CD4-positive, alpha-beta T cell treated with Interleukin-21 for 1 hour (primary cell): ENCODE measurements at places on chromosomes 5 and 9.

- no peak for DNase-seq
Measured at GRCh38 chr9:14222149-14222835, 91.6 kb downstream of the NFIB start.

DNA sequence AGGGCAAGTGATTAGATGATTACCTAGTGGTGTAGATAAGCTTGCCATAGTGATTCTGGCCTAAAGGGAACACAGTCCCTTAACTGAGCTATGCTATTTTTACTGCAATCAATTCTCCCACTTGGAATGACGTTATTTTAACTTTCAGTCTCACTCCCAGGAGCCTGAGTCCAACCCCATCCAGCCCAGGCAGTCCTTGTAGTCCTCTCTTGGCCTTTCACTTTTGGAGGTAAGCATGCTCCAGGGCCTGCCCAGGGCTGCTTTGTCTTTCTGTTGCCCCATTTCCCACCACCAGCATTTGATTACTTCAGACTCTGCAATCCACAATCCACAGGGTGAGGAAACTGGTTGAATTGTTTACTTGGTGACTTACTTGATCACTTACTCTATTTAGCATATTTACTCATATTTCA is 233.0 kb downstream of the CD180 start:
- no peak for DNase-seq

DNA sequence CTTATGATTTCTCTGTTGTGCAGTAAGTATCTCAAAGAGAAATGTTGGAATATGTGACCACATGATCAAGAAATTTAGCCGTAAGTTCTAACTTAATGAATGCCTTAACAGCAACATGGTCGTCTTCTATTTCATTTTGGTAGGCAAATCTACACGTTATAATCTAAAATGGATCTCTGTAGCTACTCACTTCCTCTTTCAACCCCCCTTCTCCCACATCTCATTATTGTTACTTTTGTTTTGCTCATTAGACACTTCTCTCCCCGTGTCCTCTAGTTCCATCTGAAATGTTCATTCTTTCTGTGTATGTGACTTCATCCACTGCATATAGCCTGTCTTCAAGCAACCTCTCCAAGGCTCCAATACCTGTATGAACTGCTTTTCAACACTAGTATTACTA is 27.1 kb upstream of the LPAR1 start:
- no peak for DNase-seq

- DNase-seq = no peak
Measured at GRCh38 chr9:5978523-5978922, 36.9 kb downstream of the RANBP6 start.

- no peak for DNase-seq
Measured at GRCh38 chr9:27117489-27118135, 8.6 kb downstream of the TEK start.

GRCh38 chr9:127860260-127860659 is 5.8 kb upstream of the ENG start:
- no peak for DNase-seq

GRCh38 chr5:111532886-111533582 is 20.7 kb upstream of the STARD4 start:
- DNase-seq = no peak

DNA sequence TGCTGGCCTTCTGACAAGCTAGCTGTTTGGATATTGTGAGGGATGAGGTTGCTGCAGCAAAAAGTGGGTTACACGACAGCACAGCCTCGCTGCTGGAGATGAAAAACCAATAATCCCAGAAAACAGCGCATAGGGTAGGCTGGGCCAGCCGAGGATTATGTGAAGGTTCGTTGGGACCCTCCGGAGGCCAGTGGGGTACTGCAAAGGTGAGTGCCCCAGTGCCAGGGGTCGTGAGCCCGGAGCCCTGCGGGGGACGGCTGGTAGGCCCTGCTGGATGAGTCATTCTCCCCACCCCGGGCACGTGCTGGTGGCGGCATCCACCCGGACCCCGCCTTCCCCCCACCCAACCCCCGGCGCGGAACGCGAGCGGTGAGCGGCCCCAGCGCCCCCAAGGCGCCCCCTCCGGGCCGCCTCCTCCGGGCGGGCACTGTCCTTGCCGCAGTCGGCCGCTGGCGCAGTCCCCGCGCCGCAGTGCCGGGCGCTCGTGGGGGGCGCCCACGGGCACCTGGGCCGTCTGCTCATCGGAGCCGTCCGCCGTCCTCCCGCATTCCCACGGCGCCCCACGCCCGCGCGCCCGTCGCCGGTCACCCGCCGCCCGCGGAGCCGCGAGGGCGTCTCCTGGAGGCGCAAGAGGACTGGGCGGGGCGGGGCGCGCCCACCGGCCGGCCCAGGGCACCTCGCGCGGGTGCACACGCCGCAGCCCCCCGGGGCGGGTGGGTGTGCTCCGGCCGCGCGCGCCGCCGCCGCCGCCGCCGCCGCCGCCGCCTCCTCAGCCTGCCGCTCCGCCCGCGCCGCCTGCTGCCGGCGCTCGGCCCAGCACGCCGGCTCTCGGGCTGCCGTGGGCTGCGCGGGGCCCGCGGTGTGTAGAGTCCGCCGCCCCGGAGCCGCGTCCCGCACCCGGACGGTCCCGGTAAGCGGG is at the start of gene PHF24:
Gene PHF24 (plus strand): TSS at position 794 of the 919 bp plus-strand sequence. CDS start 13,014 bp downstream, outside the sequence.
- no peak for DNase-seq

GRCh38 chr9:115524453-115525059 is 406.6 kb upstream of the TNC start:
- peak; percentile 31 for DNase-seq

GRCh38 chr9:31542384-31543055 is 841.9 kb upstream of the ACO1 start:
- DNase-seq = peak; percentile 50

GRCh38 chr5:131396015-131396414 is 132.2 kb downstream of the CDC42SE2 start:
- DNase-seq = peak; percentile 35

GRCh38 chr5:156991714-156992113 is 28.7 kb upstream of the TIMD4 start:
- no peak for DNase-seq

GRCh38 chr5:64690417-64691151 is at the start of gene SHISAL2B:
SHISAL2B (plus strand) TSS chr5:64690503; CDS start chr5:64690624, 121 bp downstream.
- no peak for DNase-seq

DNA sequence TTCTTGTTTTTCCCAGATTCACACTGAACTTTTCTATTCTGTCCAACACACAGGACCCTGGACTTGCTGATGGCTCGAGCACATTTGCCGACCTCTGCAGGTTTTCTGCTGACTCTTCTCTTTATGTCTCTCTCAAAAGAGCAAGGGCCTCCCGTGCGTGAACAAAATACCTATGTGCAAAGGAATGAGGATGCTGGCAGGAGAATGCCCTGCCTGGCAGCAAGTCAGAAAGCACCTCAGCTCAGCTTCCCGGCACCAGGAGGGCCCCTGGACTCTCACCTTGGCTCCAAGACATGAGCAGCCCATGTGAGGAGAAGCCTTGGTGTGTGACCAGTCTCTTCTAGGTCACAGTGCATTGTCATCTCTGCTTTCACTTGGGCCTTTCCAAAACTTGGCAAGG is 36.1 kb downstream of the PAPPA start:
- DNase-seq = no peak

DNA sequence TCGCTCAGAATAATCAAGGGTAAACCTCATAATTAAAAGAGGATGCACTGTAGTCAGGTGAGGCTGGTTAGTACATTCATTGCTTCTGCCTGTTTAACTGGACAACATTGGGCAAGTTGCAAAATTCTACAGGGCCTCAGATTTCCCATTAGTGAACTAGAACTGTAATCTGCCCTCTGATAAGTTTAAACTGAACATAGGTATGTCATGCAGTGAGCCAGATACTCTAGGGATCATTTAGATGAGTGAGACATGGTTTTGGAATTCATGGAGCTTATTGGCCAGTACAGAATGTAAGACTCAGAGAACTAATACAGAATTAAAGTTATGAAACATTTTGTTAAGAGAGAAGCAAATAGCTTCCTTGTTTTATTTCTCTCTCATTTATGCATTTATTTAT is 35.9 kb downstream of the RNF44 start:
- DNase-seq = no peak

DNA sequence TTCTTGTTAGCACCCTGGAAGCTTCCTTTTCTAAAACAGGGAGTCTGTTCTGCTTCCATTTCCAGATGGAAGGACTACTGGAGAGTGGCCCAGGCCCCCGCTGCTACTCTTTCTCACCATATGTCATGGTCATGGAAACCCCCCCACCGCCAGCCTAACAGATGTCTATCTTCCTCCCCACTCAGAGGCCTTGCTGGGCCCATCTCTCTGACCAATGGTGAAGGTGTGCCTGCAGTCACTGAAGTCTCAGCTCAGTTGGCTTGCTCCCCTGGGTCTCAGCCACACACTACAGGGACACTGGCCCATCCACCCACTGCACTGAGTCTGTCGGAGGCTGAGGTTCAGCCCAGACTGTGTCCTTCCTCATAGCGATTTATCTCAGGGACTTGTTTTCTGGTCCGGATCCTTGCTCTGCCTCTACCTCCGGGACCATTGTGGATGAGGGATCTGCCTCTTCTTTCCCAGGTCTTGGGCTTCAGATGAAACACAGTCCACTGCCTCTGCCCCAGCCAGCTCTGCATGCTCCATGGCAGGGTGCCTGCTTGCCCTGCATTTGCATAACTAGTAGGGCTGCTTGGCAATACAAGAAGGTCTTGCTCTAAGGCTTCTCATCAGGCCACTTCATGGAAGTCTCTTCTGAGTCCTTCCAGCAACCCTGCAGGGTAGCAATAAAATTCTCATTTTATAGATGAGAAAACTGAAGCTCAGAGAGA is 30.8 kb downstream of the GALNT12 start:
- no peak for DNase-seq

DNA sequence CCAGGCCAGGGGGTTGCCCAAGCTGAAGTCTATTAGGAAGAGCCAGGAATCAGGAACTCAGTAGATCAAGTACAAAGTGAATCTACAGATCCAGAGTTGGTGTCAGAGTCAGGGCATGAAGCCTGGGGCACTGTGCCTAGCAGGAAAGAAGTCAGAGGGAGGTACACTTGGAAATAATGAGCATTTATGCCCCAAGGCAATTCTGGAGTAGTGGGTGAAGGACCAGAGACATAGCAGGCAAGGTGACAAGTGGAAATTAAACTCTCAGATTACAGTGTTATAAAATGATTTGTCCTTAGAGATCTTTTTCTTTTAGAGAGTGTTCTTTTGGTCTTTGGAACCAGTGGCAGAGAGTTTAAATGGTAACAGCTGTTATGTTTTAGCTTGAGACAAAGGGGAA is 138.0 kb downstream of the ADAMTSL1 start:
- DNase-seq = no peak

GRCh38 chr9:100222674-100223073 is 123.6 kb downstream of the INVS start:
- no peak for DNase-seq

DNA sequence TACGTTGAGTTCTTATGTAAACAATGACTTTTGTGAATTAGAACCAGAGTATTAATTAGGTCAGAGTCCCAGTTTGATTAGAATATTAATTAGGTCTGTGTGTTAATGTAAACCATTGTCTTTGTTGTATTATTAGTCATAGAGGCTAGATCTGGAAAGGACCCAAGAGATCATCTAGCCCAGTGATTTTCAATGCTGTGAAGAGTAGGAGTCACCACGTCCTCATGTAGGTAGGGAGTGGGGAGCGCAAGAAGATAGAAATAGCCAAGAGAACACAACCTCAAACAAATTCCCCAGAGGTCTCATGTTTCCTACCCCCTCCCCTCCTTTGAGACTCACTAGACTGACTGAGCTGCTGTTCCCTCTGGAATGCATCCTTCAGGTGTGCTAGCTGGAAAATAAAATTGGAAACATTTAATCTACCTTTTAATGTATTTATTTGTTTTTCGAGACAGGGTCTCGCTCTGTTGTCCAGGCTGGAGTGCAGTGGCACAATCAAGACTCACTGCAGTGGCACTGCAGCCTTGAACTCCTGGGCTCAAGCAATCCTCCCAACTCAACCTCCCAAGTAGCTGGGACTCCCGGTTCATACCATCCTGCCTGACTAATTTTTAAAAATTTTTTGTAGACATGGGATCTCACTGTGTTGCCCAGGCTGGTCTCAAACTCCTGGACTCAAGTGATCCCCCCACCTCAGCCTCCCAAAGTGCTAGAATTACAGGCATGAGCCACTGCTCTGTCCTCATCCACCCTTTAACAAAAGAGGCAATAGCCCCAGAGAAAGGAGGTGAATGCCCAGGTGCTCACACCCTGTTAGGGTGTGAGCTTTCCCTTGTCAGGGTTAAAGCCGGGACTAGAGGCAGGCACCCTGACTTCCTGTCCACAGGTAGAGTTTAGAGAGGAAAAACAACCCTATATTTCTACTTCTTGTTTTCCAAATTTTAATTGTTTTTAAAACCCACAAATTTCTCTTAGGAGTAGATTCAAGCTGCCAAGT is 92.9 kb downstream of the INIP start:
- DNase-seq = no peak

GRCh38 chr9:131950487-131950886 is 129.2 kb downstream of the MED27 start:
- no peak for DNase-seq

- DNase-seq = no peak
Measured at GRCh38 chr5:109962882-109963603, 273.3 kb downstream of the MAN2A1 start.

- DNase-seq = no peak
Measured at GRCh38 chr5:601771-602465, 10.2 kb upstream of the CEP72 start.

DNA sequence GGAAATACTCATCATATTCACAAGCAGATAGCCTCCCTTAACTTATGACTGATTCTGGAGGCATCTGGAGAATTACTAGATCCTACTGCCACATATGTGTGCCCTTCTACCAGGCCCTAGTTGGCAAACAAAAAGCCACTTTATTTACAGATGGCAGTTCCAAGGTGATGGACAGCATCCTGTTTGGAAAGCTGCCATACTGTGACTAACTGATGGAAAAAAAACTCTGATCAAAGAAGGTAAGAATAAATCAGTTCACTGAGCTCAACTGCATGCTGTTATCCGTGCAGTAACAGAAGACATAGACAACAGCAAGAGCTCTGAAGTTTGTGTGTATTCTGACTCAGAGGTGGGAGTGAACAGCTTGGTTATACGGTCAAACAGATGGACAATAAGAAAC is 279.8 kb upstream of the POU5F2 start:
- no peak for DNase-seq

GRCh38 chr9:106707291-106707690 is 155.7 kb upstream of the ZNF462 start:
- DNase-seq = no peak

DNA sequence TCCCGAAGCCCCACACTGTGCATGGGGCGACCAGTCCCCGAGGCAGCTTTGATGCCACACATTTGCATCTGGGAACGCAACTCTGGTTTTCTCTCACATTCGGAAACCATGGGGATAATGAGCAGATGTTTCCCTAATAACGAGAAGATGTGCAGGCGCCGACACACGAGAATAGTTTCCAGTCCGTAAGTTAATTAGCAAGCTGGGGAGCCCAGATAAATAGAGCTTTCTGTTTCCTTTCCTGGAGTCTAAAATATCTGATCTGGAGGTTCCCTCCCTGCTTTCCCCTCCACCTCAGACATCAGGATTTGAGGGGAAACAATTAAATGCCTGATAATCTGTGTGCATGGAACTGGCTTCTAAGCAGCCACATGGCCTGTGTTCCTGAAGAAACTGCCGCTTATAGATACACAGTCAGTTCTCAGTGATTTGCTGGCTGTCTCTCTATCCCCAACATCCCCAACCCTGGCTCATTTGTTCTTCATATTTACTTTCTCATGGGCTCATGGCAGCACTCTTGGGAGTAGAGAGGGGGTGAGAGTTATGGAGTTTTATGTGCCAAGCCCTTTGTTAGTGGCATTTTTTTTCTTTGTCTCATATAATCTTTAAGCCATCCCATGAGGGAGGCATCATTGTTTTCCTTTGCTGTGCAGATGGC is 62.8 kb downstream of the PDZD2 start:
- DNase-seq = no peak

GRCh38 chr9:21499912-21500311 is 17.8 kb upstream of the IFNE start:
- no peak for DNase-seq

- no peak for DNase-seq
Measured at GRCh38 chr5:64532657-64533056, 26.8 kb downstream of the RGS7BP start.
